Progenitor cell of endocrine pancreas (in vitro differentiated cells): ENCODE measurements at places on chromosomes 2 and 18.

- DNase-seq, result no peak
Observed at GRCh38 chr2:169339657-169340056, 22.7 kb downstream of the LRP2 start.

GRCh38 chr2:13581471-13581870 is 864.7 kb downstream of the TRIB2 start:
- no peak for DNase-seq

DNA sequence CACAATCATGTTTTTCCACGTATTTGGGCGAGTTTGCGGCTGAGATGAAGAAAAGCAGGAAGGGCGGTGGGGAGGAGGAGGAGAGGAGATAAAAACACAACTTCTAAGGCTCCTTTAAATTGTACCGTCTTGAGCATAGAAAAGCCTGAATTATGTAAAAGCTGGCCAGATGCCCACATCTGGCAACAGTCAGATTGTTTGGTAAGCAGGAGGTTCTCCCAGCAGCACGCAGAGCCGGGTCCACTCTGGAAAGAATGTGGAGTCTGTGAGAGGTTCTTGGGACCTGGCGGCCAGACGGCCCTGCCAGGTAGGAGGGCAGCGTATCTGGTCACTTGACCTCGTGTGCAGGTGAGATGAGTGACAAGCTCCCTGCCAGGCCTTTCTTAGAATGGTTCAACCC is 215.3 kb upstream of the APCDD1 start:
- no peak for DNase-seq

- no peak for DNase-seq
Observed at GRCh38 chr18:43664487-43665008, 387.3 kb upstream of the SYT4 start.

GRCh38 chr2:149020432-149020851 is 18.1 kb upstream of the LYPD6B start:
- no peak for DNase-seq

- no peak for DNase-seq
Observed at GRCh38 chr2:1024981-1025380, 74.3 kb downstream of the SNTG2 start.

DNA sequence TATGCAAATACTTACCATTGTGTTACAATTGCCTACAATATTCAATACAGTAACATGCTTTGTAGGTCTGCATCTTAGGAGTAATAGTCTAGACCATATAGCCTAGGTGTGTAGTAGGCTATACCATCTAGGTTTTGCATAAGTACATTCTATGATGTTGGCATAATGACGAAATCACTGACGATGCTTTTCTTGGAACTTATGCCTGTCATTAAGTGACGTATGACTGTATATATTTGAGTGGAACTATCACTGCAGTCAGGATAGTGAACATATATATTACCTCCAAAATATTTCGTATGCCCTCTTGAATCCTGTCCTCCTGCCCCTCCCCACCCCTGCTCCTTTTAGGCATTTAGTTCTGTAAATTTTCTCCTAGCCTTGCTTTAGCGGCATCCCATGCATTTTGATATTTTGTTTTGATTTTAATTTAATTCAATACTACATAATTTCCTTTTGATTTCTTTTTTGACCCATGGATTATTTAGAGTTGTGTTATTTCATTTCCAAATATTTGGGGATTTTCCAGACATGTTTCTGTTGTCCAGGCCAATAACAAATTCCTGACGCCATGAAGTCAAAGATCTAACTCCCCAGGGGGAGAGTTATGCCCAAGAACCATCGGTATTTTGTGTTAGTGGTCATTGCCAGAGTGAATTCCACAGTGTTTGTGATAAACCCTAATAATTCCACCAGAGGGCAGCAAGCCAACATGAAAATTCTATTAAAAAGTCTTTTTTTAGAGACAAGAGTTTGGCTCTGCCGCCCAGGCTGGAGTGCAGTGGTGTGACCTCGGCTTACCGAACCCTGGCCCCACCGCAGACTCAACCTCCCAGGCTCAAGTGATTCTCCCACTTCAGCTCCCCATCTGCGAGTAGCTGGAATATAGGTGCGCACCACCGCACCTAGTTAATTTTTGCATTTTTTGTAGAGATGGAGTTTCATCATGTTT is 24.2 kb upstream of the CASP8 start:
- no peak for DNase-seq

- no peak for DNase-seq
Observed at GRCh38 chr2:2830576-2830975, 499.5 kb upstream of the MYT1L start.

- DNase-seq, result no peak
Observed at GRCh38 chr2:127678531-127678930, 3.2 kb upstream of the LIMS2 start.
